MCF 10A (cell line): ENCODE measurements at places on chromosomes 3 and 15. TPM values are rescaled to one million over a fixed set of nuclear protein-coding genes. Genes with fewer than 3 reads are reported as not detected.
A peak's percentile ranks its signal among the peaks of the same experiment; 100 is the strongest.

The C3orf18 gene
- total RNA-seq = 1.3 and 1.9 TPM in 2 replicates

The SLC28A2 gene
- total RNA-seq = not detected in 2 replicates

GRCh38 chr3:168424059-168424734 is 328.5 kb upstream of the GOLIM4 start:
- DNase-seq = no peak

DNA sequence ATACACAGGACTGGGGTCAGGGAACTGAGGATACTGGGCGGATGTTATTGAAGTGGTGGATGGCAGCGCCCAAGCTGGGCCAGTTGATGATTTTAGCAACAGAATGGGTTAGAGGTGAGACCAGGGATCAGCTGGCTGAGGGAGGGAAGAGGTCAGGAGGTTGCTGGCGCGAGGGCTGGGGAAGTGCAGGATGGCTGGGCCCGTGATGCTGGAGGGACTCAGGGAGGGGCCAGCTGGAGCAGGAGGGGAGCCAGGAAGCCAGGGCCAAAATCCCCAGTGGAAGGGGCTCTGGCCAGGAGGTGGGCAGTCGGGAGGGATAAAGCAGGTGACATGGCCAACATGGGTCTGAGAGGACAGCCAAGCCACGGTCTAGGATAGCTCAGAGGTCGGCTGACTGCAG is 178.0 kb downstream of the NSMCE3 start:
- DNase-seq = no peak

GRCh38 chr15:82551646-82552247 is 11.5 kb upstream of the RPS17 start:
- peak; percentile 39 for DNase-seq

DNA sequence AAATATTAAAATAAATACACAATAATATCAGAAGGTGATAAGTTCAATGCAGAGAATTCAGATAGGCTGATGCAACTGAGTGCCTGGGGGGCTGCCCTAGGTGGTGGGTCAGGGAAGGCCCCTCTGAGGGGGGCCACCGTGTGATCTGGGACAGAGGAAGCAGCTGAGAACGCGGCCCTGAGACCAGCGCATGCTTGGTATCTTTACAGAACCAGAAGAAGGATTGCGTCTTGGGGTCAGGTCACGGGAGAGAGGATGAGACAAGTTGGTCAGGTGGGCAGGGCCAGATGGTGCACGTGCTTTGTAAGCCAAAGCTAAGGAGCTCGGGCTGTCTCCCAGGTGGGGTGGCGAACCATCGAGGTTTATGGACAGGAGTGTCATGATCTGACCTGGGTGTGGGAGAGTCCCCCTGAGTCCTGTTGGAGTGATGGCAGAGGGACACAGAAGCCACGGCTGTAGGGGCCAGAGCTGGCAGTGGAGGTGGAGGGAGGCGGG is 121.2 kb downstream of the ETFA start:
- DNase-seq = no peak

DNA sequence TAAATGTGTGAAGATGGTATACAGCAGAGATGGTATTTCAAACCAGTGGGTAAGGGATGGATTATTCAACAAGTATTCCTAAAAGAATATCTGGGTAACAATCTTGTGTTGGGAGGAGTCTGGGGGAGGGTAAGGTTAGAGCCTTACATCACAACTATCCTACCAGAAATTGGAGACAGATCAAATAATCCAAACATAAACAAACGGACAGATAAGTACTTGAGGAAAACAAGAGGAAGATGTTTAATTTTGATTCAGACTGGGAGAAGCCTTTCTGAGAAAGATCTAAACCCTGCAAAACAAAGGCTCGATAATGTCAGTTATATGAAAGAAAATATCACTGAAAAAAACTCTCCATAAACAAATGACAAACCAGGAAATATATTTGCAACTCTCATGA is 77.9 kb downstream of the SLC9A9 start:
- no peak for DNase-seq

DNA sequence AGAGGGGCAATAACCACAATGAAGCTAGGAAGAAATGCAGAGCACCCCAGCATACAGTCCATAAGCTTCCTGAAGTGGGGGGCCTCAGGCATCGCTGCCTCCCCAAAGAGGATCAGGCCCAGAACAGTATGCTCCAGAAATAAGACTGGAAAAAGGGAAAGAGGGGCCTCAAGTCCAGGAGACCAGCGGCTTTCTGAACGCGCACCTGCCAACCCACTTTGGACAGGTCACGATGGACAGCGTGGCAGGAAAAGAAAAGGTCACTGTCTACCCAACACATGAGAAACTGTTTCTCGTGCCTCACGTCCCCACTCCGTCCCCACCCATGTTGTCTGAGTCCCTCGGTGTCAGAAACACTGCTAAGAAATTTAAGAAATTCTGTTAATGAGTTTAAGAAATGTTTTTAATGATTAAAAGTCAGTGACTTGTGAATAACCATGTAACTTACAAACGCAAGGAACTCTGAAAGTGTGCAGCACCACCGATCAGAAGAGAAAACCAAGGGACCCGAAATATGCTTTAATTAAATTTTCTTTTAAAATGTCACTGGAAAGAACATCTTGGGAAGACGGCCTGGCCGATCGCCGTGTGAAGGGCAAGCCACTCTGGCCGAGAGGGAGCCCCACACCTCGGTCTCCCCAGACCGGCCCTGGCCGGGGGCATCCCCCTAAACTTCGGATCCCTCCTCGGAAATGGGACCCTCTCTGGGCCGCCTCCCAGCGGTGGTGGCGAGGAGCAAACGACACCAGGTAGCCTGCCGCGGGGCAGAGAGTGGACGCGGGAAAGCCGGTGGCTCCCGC is 1.7 kb upstream of the PPARG start:
- no peak for DNase-seq

- DNase-seq = no peak
Measured at GRCh38 chr3:118729546-118729945, 305.1 kb downstream of the IGSF11 start.
